A549 (cell line): ENCODE measurements at places on chromosomes 2 and 18.

GRCh38 chr2:96145036-96145847 lies at the start of gene DUSP2:
Gene DUSP2 (minus strand): TSS chr2:96145440. CDS start chr2:96145354, 86 bp downstream.
- DNase-seq, result peak; percentile 41

DNA sequence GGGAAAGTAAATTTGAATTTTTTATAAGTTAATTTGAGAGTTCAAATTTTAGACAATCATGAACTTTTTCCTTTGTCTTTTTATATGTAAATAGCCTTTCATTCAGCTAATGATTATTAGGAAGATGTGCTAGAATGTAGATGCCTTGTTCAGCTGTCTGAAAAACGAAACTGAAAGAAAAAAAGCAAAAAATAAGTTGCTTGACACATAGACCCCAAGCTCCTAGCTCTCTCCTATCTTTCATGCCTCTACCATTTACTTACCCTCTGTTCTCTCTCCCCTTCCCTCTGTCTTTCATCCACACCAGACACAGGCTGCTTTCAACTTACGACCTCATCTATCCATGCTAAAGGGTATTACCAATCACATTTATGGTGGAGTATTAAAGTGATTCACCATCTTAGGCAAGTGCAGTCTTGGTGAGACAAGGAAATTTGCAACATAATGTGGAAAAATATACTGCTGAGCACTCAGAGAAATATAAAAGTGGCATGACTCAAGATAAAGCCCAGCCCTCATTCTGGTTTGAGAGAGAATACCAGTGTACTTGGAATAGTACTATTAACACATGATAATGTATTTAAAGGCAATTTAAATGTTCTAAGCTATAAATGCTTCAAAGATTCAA lies 425.6 kb downstream of the SUCLG1 start:
- no peak for DNase-seq

DNA sequence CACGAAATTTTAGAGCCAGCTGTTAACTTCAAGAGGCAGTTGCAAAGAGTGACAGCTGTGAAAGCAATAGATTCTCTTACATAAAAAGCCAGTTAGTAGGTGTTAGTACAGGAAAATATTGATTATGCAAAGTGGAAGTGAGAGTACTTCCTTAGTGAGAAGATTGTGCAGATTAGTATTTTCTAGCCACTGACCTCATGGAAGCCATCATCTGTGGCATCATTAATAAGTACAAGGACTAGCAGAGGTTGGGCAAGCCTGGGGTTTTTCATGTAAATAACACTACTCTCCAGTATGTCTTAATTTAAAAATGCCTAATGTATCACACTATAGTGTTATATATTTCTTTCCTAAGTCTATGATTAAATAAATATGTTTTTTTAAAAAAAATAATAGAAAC lies 166.2 kb upstream of the DTNA start:
- DNase-seq, result no peak

DNA sequence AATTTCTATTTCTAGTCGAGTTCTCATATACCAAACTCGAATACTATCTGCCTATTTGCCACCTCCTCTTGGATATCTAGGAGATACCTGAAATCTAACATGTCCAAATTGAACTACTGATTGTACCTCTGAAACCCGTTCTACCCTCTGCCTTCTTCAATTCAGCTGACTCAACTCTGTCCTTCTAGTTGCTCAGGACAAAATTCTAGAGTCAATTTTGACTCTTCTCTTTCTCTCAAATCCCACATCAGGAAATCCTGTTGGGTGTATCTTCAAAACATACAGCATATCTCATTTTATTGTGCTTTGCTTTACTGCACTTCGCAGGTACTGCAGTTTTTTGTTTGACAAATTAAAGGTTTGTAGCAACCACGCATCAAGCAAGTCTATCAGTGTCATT lies 137.8 kb downstream of the ZAP70 start:
- DNase-seq, result no peak

- DNase-seq, result no peak
Observed at GRCh38 chr2:20352581-20353216, 2.1 kb upstream of the PUM2 start.

DNA sequence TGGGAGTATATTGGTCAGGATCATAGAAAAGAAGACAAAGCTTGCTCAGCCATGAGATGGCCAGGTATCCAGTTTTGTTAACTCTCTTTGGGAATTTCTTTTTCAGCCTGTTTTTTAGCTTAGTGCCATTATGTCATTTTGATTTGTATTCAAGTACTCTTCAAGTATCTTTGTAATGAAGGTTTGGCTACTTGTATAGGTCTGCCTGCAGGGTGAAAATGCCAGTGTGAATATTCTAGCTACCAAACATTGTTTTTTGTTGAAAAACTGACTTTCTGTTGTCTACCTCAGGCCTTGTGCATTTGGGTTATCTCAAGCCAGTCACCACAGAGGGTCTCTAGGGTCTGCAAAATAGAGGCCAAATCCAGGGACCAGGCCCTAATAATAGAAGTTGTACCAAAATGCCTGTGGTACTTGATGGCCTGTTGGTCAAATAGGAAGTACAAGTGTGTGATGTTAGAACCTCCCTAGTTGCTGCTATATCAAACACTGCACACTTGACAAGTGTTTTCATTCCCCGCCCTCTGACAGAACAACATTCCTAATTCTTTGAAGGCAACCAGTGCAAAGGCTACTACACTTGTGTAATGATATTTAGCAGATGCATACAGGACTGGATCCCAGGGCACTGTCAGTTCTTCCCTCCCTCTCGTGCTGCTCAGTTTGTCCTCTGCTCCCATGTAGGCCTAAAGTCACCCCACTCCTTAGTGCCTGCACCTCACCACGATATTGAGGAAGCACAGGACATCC lies 36.4 kb downstream of the RNMT start:
- no peak for DNase-seq

GRCh38 chr2:238670111-238670585 lies 177.7 kb upstream of the TWIST2 start:
- no peak for DNase-seq

GRCh38 chr2:128805237-128805636 lies 486.6 kb upstream of the HS6ST1 start:
- no peak for DNase-seq

DNA sequence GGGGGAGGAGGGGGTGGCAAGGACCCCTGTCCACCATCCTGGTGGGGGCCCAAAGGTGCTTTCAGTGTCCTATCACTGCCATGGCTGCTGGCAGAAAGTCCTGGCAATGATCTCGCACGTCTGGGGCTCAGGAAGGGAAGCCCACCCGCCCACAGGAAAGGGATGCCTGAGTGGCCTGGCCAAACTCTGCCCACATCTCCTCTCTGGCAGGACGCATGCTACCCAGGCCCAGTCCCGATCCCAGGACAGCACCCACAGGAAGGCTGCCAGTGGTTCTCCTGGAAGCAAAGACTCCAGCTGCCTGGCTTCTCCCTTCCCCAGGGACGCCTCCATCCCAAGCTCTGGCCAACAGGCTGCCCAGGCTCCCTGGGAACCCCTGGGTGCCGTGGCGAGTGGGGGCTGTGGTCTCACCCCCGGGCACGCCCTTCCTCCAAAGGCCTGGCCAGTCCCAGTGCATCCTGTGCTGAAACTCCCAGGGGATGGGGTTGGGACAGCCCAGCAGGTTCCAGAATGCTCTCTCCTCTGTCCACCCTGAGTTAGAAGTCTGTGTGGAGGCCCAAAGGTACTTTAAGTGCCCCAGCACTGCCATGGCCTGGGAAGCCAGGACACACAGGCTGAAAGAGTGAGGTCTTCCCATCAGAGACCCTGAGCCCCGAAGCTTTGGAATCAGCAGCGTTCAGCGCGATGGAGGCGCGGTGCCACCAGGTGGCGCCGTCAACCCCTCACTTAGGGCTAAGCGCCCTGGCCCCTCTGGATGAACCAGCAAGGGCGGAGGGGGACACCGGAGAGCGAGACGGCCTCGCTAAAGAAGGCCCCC lies 29.8 kb upstream of the TAF1B start:
- DNase-seq, result peak; percentile 86

DNA sequence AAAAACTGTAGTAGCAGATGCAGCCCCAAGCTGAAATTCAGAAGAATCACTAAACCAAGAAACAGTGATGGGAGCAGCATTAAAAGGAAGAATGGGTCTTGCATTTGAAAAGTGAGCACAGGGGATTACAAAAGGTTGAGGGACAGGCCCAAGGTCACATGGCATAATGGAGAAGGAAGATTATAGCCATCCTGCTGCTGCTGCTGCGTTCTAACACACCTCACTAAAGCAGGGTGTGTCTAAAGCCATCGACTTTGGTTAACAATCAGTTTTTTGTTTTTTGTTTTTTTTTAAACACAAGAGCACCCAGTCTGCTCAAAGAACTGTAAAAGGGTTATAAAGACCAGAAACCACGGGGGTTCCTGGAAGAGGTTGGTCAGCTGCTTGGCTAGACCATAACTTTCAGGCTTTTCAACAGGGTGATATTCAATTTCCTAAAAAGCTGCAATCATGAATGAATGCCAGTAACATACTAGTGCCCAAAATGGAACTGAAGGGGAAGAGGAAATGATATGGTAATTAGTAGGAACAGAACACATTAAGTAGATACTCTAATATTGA lies 102.6 kb downstream of the MYO5B start:
- DNase-seq, result no peak

DNA sequence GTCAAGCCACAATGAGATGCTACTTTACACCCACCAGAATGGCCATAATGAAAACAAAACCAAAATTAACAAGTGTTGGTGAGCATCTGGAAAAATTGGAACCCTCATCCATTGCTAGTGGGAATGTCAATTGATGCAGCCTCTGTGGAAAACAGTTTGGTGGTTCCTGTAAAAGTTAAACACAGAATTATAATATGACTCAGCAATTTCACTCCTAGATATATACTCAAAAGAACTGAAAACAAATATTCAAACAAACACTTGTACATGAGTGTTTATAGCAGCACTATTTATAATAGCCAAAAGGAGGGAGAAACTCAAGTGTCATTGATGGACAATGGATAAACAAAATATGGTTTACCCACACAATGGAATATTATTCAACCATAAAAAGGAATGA lies 43.0 kb downstream of the INO80C start:
- no peak for DNase-seq

GRCh38 chr18:51385270-51385669 lies 187.8 kb upstream of the MEX3C start:
- no peak for DNase-seq

- peak; percentile 53 for DNase-seq
Observed at GRCh38 chr2:197803033-197803444, 1.4 kb upstream of the PLCL1 start.

DNA sequence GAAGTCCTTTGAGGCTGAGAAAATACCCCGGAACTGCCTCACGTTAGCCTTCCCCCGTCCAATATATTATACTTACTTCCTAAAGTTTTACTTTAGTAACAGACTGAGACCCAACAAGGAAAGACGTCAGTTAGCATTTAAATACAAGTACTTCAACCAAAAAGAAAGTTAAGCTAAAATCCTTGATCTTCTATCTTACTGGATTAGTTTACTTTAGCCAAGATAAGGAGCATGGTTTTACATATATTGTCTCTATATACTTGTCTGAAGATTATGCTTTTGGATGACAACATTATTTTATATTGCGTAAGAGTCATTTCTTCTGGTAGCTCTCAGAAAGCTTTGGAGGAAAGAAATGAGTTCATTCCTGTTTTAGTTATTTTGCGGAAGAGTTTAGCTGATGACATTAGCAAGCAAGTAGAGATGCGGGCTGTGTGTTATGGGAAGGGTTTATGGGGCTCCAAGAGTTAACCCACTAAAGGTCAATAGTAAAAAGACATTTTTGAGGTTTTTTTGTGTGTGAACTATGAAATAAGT lies 532.9 kb downstream of the ZNF516 start:
- no peak for DNase-seq

DNA sequence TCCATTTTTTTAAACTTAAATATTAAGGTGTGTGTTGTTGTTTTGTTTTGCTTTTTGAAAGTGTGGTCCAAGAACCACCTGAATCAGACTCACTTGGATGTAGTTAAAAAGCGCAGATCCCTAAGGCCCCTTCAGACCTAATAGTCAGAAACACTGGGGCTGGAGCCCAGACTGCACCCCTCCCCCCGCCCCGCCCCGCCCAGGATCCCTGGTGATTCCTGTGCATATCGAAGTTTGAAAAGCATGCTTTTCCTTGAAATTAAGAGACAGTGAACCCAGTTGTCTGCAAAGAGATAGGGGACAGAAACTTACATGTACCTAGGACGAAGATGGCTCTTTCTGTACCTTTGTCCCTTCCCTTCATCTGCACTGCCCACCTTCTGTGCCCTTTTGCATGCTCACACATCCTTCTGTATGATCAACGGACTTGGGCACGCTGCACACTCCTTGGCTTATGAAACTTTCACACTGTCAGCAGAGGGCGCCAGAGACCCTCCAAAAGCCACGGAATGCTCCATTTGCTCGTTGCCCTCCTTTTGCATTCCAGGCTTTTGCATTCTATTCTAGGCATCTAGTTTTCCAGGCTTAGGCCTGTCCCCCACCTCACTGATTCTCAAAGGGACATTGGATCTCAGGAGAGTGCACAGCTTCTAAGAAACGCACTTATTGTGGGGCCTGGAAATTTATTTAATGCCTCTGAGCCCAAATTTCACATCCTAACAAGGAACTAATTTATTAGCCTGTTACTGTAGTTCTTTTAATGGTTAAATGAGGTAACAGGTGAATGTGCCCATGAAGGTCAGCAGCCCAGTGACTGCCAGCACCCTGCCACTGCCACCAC lies 32.8 kb upstream of the SLC14A1 start:
- peak; percentile 69 for DNase-seq

DNA sequence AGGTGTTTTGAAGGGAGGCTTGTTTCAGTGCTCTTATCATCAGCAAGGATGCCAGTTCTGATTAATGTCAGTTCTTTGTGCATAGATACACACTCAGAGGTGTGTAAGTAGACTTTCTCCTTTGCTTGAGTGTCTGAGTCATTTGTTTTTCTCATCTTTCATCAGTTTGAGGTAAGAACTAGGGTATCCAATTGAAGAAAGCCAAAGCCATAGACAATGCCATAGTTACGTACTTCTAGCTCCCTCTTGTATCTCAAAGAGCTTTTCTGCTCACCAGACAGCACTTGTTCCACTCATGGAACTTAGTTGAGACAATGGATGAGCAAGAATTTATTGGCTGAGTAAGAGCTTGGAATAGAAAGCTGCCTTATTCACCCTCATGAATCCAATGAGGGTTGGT lies 520.1 kb downstream of the PIK3C3 start:
- no peak for DNase-seq

DNA sequence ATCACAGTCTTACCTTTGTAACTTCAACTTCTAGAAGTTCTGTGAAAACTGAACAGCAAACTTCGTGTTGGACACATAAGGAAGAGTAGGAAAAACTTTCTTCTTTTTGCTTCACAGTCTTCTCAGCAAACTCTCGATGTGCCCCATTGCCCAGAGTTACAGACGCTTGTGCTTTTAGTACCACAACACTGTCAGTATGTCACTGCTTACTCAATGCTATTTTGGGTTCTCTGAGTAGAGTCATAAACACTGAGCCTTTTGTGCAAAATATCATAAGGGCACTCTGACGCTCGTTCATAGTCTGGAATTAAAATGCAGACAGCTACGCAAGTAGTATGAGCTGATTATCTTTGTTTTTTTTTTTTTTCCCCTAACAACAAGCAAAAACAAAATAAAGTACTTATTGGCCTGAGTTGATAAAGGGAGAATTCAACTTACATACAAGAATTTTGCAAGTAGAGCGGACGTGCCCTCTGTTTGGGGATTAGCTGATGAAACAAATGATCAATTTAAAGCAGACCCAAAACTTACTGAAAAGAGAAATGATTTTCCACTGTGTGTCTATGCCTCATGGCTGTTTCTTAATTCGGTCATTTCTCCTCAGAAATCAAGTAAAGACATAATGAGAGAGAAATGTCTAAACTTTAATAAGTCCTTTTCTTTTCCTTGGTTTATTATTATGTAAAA lies at the start of gene CDH19:
Gene CDH19, minus strand, starts transcription at position 150 of the 687 bp plus-strand sequence. CDS start 31,886 bp downstream, outside the sequence.
- peak; percentile 13 for DNase-seq

GRCh38 chr2:41763141-41763540 lies 284.7 kb upstream of the PKDCC start:
- DNase-seq, result no peak
